ENCODE measurements at places on chromosomes 11 and 22. TPM values are rescaled to one million over a fixed set of nuclear protein-coding genes. Genes with fewer than 3 reads are reported as not detected.

The PAFAH1B2 gene
- polyA plus RNA-seq, result 20.6 TPM

The BAIAP2L2 gene
- not detected for polyA plus RNA-seq

The KRTAP5-10 gene
- not detected for polyA plus RNA-seq

The GGTLC3 gene
- not detected for polyA plus RNA-seq

The GAS2 gene
- 3.4 TPM for polyA plus RNA-seq

The JAM3 gene
- 17.6 TPM for polyA plus RNA-seq

All from IgD-negative memory B cell (primary cell).